ENCODE measurements at places on chromosomes 1 and 21.

DNA sequence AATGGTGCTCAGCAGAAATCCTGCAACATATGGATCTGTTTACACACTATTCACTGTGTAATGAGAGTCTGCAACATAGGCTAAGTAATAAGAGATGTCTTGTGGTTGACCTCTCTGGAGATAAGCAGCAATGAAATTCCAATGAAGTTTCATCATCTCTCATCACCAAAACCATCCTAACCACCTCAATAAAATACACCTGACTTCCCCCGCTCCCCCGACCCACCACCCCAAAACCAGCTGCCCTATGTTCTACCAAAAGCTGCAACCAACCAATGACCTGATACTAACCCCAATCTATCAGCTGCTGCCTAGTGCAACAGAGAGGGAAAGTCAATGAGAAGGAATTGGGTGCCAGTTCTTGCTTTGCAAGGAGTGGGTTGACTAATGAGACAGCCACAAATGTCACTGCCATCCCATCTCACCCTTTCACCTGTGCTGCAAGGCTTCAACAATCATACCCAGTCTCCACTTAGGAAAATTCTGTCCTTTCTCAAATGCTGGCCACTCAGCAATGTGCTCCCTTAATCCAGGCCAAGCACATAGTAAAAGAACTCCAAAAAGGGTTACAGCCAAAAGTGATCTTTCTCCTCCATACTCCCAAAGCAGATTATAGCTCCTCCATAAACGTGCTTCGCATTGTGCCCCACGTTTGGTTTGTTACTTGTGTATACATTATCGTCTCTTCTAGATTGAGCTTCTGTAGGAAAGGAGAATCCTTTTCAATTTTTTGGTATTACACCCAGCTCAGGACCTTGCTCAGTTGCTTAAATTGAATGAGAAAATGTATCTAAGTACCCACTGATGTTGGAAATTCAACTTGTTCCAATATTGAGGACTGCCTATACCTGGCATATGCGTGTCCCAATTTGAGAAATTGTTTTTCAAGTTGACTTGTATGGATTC lies 29.0 kb downstream of the MRPL39 start:
- DNase-seq: no peak

GRCh38 chr1:228687587-228687986 lies 47.7 kb upstream of the RHOU start:
- no peak for DNase-seq

GRCh38 chr1:151976858-151977257 lies 16.8 kb downstream of the S100A10 start:
- no peak for DNase-seq

DNA sequence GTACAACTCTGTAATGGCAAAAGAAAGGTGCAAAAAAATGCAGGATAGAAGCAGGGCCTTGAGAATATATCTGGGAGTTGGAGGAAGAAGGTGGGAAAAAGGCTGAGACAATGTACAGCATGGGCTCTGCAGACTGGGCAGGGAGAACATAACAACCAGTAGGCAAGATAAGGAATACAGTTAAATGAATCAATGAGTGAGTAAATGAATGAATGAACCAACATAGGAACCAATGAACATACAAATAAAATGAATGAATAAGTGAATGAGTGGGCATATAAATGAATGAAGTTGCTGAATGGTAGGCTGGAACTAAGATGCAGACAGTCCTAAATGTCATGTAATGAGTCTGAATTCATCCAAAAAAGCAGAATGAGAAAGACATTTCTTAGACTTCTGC lies 370.6 kb downstream of the SMYD3 start:
- no peak for DNase-seq

- DNase-seq: no peak
These were observed 133.5 kb downstream of the UCK2 start for GRCh38 chr1:165960881-165961280.

- peak; percentile 37 for DNase-seq
These were observed 264.5 kb downstream of the TTLL7 start for GRCh38 chr1:83734420-83734819.

DNA sequence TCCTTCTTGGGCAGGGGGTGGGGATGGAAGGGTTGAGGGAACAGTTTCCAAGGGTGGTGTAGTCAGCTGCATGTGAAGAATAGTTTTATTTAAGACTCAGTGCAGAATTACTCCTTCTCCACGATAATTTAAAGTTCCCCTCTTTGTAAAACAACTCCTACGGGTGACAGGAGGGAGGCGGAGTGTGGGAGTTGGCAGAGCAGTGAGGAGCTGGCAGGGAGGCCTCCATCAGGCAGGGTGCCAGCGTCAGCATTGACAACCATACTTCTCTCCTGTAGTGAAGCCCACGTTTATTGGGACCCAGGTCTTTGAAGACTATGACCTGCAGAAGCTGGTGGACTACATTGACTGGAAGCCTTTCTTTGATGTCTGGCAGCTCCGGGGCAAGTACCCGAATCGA lies 93.8 kb downstream of the MTR start:
- no peak for DNase-seq

- DNase-seq: peak; percentile 44
These were observed 534 bp downstream of the KCNH1 start for GRCh38 chr1:211133393-211133835.

DNA sequence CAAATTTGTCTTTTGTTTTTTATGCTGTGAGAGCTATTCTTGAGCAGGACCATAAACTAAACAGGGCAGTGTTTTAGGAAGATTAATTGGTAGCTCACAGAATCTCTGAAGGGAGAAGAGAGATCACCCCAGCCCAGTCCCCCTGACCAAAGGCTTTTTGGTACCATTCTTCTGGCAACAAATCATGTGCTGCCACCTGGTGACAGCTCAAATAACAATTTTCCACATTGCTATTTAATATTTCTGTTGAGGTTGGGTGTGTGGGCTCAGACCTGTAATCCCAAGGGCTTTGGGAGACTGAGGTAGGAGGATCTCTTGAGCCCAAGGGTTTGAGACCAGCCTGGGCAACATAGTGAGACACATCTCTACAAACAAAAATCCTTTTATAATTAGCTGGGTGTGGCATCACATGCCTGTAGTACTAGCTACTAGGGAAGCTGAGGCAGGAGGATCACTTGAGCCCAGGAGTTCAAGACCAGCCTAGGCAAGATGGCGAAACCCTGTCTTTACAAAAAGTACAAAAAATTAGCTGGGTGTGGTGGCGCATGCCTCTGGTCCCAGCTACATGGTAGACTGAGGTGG lies 2.2 kb upstream of the TESK2 start:
- peak; percentile 2 for DNase-seq

DNA sequence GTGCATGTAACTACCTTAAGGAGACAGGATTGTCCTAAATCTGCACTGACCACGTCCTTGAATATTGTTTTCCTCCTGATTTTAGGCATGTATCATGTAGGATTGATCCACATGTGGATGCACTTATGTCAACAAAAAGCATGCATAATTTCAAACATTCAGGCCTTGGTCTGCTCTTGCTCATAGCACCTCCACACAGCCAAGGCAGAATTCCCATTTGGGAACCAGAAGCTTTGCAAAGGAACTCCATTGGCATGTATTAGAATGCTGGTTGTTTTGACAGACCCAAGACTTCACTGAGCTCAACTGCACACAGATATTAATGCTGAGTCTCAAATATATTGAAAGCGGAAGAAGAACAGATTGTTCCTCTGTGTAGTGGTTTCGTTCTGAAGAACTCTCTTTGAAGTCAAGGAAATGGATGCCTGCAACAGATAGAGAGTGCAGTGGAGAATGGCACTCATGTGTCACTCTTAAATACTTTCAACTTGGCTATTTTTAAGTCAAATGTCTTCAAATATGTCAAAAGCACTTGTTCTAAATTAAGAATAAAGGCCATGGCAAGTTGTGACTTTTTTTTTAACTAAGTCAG lies 387.6 kb downstream of the LTN1 start:
- DNase-seq: no peak

GRCh38 chr1:7810395-7810794 lies 26.3 kb downstream of the PER3 start:
- DNase-seq: no peak

- no peak for DNase-seq
These were observed 32.3 kb downstream of the SHISAL2A start for GRCh38 chr1:52665006-52665941.

- no peak for DNase-seq
These were observed 7.1 kb downstream of the AMIGO1 start for GRCh38 chr1:109502364-109502851.

DNA sequence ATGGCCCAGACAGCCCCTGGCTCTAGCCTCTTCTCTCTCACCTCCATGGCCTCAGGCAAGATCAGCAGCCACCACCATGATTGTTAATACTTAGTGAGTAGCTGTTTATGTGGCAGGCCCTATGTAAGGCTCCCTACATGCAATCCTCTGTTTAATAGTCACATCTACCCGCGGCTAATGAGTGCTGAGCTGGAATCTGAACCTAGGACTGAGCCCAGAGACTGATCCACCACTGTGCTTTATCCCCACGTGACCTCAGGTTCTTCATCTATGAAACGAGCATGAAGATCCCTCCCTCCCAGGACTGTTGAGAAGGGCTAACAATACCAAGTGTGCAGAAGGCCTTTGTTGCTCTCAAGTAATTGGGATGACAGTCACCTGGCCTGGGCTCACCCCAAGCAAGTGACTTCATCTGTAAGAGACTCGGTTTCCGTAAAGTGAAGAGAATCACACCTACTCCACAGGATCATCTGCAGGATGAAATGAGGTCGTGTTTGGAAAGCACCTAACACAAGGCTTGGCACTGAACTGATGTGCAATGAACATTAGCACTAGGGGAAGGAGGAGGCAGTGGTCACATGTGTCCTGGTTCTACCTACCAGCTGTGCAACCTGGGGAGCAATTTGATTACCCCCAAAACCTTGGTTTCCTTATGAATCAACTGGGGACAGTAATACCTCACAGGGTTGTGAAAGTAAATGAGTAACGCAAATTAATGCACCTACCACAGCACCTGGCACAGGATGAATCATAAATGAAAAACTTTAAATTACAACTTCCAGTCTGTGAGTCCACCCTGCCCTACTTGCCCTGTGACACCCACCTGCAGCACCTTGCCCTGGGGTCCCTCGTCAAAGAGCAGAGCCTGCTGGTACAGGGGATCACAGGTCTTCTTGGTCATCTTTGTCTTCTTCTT lies 37.2 kb downstream of the RIMS3 start:
- no peak for DNase-seq

GRCh38 chr1:214912127-214912526 lies 170.4 kb upstream of the KCNK2 start:
- no peak for DNase-seq

- DNase-seq: no peak
These were observed 4.5 kb upstream of the FABP3 start for GRCh38 chr1:31377364-31377863.

- no peak for DNase-seq
These were observed 41.3 kb downstream of the PIK3C2B start for GRCh38 chr1:204453141-204453772.

- no peak for DNase-seq
These were observed 4.4 kb downstream of the MAD2L2 start for GRCh38 chr1:11676386-11677103.

- no peak for DNase-seq
These were observed 177.5 kb downstream of the ROR1 start for GRCh38 chr1:63951059-63951946.

GRCh38 chr1:231508497-231508896 lies 20.0 kb upstream of the TSNAX start:
- DNase-seq: no peak

- no peak for DNase-seq
These were observed 149.9 kb downstream of the MRPL39 start for GRCh38 chr21:25457411-25457810.

DNA sequence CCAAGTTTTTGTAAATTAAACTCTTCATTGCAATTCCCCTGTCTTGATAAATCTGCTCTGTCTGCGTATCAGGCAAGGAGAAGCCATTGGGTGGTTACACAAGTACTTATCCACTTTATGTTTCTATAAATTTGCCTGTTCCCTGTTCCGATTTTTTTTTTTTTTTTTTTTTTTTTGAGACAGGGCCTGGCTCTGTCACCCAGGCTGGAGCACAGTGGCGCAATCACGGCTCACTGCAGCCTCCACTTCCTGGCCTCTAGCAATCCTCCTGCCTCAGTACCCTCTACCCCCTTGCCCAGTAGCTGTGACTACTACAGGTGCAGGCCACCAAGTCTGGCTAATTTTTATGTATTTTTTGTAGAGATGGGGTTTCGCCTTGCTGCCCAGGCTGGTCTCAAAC lies 11.1 kb upstream of the CSRP1 start:
- no peak for DNase-seq

DNA sequence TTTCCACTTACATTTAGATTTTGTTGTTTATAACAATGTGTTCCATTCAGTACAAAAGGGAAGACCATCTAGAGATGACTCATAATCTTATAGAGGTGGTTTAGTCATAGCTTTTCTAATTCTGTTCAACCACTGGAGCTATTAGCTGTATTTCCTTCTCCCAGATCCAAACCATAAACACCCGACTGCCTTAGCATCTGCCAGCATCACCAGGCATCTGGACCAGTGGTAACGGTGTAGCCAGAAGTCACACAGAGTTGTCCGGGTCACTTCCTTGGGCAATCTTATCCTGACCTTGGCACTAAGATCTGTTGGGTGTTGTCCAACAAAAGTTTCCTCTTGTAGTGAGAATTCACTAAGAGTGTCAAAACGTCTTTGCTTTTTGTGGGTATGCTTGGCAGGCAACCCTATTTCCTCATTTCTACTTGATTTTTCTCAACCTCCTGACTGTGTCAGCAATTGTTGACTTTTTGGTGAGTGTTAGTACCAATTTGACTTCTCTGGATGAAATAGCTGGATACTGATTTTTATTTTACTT lies 372.1 kb upstream of the B3GALT2 start:
- DNase-seq: no peak

DNA sequence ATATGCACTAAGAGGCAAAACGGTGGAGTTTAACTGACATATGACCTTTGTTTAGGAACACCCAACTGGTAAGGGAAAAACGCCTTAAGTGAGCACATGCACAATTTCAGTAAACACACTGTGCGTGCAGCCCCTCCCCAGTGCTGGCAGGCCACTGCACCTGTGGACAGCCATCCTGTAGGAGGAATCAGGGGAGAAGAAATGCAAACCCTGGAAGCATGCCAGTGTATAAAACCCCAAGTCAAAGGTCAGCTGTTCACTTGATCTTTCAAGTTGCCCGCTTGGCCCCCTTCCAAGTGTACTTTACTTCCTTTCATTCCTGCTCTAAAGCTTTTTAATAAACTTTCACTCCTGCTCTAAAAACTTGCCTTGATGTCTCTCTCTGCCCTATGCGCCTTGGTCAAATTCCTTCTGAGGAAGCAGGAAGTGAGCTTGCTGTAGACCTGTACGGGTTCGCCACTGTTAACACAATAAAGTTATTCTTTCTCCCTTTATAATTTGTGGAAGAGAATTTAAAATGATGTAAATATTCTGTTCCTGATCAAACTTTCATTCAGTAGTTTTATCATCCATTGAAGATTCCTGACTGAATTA lies 31.8 kb downstream of the USP25 start:
- no peak for DNase-seq

All from anterior cingulate cortex (tissue), 58 donors.